SW480 (cell line): ENCODE measurements at places on chromosomes 3 and 15.

- DNase-seq = no peak
Measured at GRCh38 chr3:29991198-29991597, 615.2 kb upstream of the TGFBR2 start.

DNA sequence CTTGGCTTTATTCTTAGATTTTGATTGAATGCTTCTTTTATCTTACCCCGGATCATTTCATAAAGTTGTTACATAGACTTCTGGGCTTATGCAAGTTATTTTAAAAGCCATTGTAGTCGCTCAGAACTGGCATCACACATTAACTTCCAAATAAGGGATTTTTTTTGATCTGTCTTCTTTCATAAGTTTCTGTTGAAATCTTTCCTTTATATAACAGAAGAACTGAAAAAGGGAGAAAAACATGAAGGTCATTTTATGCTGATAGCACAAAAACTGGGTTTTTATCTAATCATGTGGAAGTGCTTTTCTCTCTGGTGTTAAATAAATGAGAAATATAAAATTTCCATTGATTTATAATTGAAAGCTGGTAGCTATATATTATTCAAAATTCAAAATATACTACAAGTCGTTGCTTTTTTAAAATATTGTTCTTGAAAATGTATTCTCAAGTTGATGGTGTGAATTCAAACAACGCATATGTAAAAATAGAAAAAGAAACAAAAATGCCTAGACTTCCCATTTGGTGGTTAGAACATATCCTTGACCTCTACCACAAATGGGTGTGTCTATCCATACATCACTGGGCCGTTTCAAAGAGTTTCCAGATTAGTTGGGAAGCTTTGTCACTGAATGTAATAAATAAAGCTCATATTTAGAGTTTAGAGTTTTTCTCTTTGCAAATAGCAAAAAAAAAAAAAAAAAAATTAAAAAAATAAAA lies 258.3 kb upstream of the ZPLD1 start:
- no peak for DNase-seq

- DNase-seq = no peak
Measured at GRCh38 chr3:52259035-52259434, 13.5 kb downstream of the PPM1M start.

- DNase-seq = no peak
Measured at GRCh38 chr3:133992951-133993620, 36.6 kb downstream of the SLCO2A1 start.

DNA sequence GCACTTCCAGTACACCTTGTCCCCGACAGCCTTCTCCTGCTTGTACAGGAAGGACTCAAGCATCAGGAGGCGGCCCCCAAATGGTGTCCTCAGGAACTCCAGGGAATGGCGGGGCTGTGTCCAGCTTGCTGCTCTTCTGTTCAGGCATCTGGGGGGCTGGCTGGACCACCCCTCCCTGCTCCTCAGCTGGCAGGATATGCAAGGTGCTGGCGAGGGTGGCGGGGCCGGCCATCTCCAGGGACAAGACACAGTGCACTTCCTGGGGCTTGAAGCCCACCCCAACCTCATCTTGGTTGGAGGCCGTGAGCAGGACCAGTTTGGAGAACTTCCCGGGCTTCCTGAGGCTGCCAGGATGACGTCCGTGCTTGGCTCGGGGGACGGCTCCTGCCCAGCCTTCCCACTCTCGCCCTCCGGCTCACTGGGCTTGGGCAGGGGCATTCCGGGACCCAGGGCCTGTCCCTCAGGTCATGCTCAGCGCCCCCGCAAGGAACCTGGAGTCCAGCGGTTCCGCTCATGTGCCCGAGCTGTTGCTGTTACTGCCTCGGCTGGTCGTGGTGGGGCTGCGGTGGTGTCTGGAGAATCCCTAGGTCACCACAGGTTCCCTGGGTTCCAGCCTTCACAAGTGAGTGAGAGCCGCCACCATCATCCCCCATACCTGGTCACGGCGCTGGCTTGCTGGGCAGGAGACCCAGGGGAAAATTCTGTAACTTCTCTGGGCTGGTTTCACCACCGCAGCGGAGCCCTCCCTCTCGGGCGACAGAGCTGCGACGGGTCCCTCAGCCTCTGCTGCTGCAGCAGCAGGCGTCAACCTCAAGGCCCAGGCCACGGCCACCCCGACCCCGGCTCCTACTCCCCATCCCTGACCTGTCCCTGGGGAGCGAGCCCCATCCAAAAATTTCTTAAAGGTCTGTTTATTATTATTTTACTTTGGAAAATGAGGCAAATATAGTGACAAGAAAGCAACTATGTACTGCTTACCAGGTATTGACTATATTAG lies 82.8 kb upstream of the FXR1 start:
- no peak for DNase-seq

DNA sequence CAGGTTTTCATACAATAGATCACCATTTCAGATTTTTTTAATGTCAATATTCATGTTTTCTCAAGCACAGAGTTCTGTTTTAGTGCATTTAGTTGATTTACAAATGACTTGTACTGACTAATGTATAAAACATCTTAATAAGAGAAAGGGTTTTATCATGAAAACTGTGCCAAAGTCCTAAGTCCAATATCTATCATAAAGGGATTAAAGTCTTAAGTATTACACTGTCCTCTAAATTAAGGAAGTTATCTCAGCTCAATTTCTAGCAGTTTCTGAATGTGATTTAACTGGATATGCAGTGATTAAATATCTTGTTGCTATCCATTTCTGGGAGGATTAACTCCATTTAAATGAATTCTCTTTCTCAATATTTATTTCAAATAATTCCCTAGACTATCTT lies 381.1 kb upstream of the CNTN4 start:
- no peak for DNase-seq

DNA sequence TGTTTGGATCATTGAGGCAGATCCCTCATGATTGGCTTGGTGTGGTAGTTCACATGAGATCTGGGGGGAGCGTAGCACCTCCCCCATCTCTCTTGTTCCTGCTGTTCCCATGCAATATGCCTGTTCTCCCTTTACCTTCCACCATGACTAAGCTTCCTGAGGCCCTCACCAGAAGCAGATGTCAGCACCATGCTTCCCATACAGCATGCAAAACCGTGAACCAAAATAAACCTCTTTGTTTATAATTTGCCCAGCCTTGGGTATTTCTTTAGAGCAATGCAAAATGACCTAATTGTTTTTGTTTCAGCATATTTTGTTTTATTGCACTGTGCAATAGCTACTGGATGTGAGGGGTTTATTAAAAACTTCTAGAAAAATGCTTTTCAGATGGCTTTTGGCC lies 56.6 kb upstream of the CHST2 start:
- DNase-seq = no peak

GRCh38 chr3:40267937-40268724 lies 41.4 kb upstream of the EIF1B start:
- no peak for DNase-seq

GRCh38 chr15:41922353-41922752 lies 28.5 kb upstream of the SPTBN5 start:
- no peak for DNase-seq

DNA sequence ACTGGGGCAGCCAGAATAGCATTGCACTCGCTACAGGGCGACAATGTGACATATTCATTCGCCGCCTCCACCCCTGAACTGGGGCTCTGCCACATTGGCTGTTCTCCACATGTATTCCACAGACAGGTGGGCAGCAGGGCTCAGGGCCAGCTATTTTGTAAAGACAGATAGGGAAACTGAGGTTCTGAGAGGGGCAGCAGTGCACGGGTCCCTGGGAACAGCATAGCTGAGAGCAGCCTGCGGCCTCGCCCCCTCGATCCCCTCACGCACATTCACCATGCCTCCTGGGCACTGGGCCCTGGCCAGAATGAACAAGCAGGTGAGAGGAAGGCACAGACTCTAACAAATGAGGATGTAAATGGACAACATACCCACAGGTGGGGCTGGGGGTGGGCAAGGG lies 75.0 kb upstream of the SPATA12 start:
- no peak for DNase-seq

DNA sequence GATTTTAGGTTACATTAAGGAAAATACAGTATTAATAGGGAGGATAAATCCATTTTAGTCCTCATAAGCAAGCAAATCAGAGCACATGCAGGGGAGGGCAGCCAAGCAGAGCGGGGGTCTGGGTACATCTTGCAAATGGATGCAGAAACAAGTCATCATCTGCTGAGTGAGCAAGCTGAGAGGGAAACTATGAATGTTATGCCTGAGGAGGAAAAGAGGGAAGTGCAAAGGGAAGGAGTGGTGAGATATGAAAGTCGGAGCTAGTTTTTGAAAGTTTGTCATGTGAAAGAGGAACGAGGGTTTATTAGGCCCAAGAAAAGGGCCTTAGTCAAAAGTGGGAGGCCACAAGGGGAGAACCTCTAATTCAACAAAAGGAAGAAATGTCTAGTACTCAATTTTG lies 15.4 kb downstream of the PTX3 start:
- DNase-seq = no peak

DNA sequence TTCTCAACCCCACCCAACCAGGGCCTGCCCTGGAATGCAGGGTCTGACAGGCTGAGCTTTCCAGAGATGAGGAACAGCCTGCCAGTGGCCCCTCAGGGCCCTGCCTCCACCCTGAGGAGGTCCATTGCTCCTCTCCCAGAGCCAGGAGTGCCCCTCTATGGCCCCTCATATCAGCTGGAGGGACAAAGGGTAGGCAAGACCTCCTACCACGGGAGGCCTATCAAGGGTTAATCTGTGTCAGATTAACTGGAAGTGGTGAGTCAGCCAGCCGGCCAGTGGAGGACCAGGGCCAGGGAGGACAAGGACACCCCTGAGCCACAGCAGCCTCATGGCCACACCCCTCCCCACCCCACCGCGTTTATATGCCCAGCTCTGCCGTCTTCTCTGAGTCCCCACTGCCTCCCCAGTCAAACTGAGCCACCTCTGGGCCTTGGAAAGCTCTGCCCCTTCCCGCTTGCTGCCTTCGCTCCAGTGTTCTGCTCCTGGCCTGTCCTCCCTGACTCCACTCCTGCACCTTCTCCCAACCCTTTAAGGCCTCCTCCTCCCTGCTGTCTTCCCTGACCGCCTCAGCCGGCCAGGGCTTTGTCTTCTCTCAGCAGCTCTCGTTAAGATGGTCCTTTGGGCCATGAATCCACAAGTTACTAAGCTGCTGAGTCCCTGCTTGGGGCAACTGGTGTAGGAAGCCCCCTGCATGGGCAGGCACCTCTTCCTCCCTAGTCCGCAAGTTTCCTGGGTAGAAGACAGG lies 6.5 kb downstream of the CCDC33 start:
- DNase-seq = peak; percentile 44

- DNase-seq = peak; percentile 55
Measured at GRCh38 chr3:42652611-42653302, 740 bp upstream of the ZBTB47 start.

DNA sequence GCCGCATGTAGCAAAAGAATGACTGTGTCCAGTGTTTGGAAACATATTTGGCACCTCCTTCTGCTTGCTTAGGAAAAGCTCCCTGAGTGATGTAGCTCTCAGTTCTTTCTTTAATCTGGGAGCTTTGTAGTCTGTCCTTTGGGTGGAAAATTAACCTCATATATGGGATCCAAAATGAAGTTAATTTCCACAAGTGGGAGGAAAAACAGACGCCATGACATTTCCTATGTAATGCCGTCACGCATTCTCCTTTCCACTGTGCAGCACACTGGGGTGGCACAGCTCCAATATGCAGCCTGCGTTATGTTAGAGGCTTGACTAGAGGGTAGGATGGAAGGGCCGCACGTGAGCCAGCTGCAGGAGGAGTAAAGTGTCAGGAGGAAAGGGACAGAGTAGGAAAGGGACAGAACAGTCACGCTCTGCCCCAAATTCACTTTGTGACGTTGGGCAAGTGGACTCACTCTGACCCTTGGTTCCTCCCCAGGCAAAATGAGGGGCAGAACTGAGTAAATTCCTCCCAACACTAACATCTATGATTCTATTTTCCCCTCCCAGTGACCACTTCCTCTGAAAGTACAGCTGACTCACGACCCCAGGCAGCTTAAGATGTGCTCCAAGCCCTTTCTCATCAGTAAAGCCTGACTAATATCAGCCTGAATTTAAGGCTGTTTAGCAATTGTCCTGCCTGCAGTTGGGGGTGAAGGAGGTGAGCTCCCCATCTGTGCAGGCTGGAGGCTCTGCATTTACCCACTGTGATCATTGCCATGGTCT lies 176.5 kb upstream of the PFN2 start:
- DNase-seq = no peak

GRCh38 chr3:133394561-133395311 lies 5.1 kb upstream of the BFSP2 start:
- DNase-seq = no peak

- peak; percentile 19 for DNase-seq
Measured at GRCh38 chr3:179526989-179527391, 35.7 kb upstream of the ACTL6A start.

- no peak for DNase-seq
Measured at GRCh38 chr3:160027541-160028195, 39.0 kb downstream of the IL12A start.

DNA sequence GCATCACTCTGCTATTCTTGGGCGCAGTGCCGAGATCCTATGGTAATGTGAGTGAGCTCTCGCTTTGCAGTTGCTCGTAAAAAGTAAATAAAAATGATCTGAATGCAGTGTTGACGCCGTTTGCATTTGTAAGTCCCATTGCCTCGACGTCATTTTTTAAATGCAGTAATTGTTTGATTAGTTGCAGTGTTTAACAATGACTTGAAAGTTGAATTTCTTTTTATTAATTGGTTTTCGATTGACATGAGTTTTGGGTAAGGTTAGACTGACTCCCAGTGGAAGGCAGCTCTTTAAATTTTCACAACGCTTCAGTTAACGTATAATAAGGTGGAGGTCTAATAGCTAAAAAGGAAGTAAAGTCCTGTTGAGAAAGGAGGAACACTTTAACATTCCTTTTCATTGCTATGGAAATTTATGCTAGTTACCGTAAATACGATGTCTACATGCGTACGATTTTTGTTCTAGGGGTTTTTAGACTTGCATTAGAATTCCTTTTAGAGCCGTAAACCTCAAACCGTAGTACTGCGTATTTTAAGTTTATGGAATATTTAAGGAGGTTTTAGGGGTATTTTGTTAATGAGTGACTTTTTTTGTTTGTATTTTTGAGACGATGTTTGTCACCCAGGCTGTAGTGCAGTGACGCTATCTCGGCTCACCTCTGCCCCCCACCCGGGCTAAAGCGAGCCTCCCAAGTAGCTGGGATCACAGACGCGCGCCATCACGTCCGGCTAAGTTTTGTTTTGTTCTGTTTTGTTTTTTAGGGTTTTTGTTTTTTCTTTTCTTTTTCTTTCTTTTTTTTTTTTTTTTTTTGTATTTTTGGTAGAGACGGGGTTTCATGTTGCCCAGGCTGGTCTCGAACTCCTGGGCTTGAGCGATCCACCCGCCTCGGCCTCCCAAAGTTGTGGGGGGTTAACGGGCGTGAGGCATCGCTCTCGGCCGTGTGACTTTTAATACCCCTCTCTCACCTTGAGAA lies 1.4 kb downstream of the MORF4L1 start:
- DNase-seq = peak; percentile 43

- DNase-seq = no peak
Measured at GRCh38 chr15:40061212-40061901, 22.4 kb upstream of the SRP14 start.

- no peak for DNase-seq
Measured at GRCh38 chr3:105367063-105367405, 325 bp downstream of the ALCAM start.
